ENCODE measurements at places on chromosomes 2 and 18.

GRCh38 chr2:229071292-229071976, 199.7 kb downstream of the PID1 start:
- DNase-seq = no peak

DNA sequence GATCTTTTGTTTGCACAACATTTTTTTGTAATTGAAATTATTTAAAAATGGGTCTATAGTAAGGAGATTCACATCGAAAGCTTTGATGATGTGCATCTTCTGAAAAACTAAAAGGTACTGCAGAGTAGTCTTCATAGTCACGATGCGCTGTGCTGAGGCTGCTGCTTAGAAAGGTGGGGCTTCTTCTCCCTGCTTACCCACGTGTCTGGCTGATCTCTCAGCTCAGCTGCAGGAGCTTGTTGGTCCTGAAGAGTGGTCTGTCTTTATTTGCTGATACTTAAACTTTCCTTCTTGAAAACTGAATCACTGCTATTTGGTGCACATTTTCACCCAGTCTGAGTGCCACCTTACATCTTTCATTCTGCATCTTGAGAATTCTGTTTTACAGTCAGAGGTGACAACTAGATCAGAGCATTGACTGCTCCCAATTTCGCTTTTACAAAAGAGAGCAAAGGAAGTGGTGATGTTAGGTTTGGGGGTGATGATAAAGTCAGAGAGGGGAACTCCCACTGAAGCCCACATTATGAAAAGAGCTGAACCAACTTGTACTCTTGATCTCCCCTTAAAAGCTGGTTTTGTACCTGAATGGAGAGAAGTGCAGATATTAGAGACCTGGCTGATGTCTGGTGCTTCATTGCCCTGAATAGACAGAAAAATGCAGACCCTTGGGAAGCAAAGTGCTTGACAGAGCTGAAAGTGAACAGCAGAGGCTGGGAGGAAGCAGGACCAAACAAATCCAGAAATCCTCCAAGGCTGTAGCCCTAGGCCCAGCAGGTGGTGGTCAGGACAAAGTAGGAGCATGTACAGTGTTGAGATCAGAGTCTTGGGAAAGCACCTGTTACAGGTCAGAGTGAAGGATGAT, 984.5 kb downstream of the TSN start:
- no peak for DNase-seq

DNA sequence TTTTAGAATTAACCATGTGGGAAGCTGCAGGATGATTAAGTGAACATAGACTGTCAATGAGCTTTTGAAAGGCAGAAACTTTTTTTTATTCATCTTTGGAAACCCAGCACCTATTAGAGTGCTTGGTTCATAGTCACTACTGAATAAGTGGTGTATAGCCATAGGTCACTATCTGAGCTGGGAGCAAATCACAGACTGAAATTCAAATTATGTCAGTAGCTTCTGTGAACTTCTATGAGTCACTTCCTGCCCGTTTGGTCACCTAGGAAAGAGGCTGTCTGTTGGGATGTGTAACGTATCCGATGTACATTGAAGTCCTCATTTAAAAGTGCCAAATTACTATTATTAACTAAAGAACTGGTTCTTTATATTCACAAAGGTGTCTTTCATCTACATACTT, 20.5 kb upstream of the SLC40A1 start:
- DNase-seq = no peak

GRCh38 chr2:167749016-167749415, 498.4 kb downstream of the STK39 start:
- no peak for DNase-seq

DNA sequence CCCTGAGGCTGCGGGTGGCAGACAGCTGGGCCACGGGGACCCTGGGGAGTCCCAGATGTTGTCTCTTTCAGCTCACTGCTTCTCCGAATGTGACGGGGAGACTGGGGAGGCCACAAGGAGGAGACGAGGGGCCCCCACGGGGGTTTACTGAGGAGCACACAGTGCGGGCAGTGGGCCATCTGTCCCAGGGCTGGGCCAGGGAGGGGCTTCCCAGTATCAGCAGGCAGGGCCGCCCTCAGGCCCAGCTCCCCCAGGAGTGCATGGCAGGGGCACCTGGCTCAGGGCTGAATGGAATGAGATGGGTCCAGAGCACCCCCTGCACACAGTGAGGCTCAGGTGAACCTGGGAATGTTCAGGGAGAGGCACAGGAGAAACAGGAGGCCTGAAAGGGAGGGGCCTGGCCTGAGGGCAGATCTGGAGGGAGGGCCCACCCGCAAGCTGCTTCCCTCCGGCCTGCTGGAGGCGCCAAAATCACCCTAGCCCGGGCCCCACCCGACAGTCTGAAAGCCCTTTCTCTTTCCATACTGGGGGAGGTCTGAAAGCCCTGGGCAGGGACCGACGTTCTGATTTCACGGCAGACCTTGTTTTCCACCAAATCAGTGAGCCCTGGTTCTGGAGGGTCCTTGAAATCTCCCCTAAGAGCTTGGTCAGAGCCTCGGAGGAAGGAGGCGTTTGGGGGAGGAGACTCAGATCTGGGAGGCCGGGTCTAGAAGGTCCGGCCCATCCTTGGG, 35.5 kb upstream of the PTMA start:
- DNase-seq = no peak

All from T-helper 1 cell (primary cell).